Left colon (tissue), 2 donors: ENCODE measurements at places on chromosomes 3 and 15. TPM values are rescaled to one million over a fixed set of nuclear protein-coding genes. Genes with fewer than 3 reads are reported as not detected.

- DNase-seq = no peak
These were observed 22.4 kb downstream of the CIAO2A start for GRCh38 chr15:64070965-64071851.

- DNase-seq = no peak
These were observed 22.1 kb upstream of the PRR23E start for GRCh38 chr3:127170814-127171213.

GRCh38 chr3:159432682-159433340 lies 555.8 kb upstream of the IL12A start:
- no peak for DNase-seq

DNA sequence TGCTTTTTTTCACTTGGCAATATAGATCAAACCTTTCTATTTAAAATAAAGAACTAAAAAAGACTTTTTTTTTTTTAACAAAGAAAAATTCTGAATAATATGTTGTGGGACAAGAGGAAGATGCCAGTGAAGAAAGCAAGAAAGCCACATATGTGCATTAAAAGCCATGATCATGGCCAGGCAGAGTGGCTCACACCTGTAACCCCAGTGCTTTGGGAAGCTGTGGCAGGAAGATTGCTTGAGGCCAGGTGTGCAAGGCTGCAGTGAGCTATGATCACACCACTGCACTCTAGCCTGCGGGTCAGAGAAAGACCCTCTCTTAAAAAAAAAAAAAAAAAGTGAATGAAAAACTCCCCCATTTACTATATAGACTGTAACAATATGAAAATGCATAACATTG lies 23.9 kb downstream of the C2CD4B start:
- no peak for DNase-seq

GRCh38 chr3:34675383-34676120 lies 877.1 kb downstream of the PDCD6IP start:
- no peak for DNase-seq

GRCh38 chr3:172185907-172186306 lies 146.5 kb downstream of the FNDC3B start:
- no peak for DNase-seq

- peak; percentile 39 for DNase-seq
These were observed 2.0 kb upstream of the HYAL2 start for GRCh38 chr3:50324351-50325112.

DNA sequence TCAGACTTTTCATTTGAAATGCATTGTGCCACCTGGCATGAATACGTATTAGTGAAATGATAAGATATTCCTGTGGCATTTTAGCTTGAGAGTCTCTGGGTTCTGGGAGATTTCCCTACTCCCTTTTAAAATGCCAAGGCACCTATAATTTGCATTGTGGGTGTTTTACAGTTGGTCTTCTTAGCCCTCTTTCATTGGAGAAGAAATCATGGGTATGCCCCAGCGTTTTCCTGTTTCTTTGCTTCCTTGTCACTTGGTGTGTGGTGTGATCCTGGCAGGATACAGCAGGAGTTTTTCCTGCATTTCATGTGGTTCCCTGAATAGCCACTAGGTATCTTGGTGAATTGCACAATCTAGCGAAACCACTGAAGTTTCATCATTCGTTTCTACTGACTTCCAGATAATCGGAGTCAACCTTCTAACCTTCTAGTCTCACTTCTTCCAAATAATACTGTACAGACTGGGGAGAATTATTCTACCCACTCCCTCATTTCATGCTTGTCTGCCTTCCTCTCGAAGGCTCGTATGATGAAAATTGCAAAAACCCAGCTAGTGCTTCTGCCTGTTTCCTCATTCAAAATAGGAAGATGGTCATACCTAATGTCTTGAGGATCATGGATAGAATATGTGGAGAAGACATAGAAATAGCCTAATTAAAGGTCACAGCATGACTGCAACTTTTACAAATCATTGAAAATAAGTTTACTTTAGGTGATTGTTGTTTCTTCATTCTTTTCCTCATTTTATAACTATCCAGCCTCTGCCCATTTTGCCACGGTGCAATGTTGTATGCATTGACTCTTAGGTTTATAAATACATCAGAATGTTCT lies 2.6 kb downstream of the BHLHE40 start:
- peak; percentile 56 for DNase-seq

DNA sequence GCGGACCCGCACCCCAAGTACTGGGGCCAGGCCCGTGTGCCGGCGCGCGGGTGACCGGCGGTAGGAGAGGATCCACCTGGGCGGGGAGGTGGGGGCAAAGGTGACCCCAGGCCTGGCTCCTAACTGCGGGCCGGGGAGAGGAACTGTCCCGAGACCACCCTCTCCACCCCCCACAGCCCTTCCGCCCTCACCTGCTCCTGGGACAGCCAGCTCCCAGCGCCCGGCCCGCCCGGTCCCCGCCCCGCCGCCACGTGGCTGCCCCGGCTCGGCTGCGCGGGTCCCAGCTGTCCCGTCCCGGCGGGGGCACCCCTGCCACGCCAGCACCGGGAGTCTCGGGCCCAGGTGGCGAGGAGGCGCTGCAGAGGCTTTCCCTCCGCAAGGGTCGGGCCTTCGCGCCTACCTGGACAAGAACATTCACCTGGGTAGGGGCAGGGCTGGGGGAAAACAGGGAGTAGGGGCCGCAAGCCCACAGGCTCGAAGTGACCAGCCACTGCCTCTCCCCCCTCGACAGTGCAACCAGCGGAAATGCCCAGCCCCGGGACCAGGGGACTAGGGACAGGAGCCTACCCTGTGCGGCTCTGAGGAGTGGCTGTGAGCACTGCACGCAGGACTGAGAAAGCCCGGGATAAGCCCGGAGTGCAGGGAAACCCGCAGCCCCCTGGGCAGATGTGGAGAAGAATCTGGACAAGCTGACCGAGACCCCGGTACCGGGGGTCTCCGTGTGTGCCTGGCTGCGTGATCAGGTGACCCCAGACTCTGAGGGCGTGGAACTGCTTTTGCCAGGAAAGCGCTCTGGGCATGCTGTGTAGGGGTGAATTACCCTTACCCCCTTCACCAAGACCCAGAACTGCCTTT lies at the start of gene SLC12A8:
SLC12A8 (minus strand) TSS at position 240 of the 855 bp plus-strand sequence. CDS start 1,399 bp downstream, outside the sequence.
- DNase-seq = peak; percentile 33

Gene SLC27A2
- 43.1 TPM for total RNA-seq

Gene PPP1R14D
- total RNA-seq = 153 TPM

Gene CCDC33
- 0.46 TPM for total RNA-seq

Gene PTX3
- 1.2 TPM for total RNA-seq

Gene WDR93
- not detected for total RNA-seq
